Type B pancreatic cell (in vitro differentiated cells): ENCODE measurements at places on chromosomes 4 and X.

GRCh38 chrX:13699183-13699826 lies 10.4 kb downstream of the RAB9A start:
- peaks cover 4% of the 10 kb centered on the region for H3K4me1 ChIP-seq
- peaks cover 18% of the 10 kb centered on the region for H3K36me3 ChIP-seq
- no peaks in the 10 kb centered on the region for H3K27me3 ChIP-seq
- no peak overlapping the region for H3K4me3 ChIP-seq
- no peak overlapping the region for H3K27ac ChIP-seq

- H3K27ac ChIP-seq: no peak overlapping the region
- H3K27me3 ChIP-seq: no peaks in the 10 kb centered on the region
- no peak for DNase-seq
- no peaks in the 10 kb centered on the region for H3K4me1 ChIP-seq
Measured at GRCh38 chrX:538311-538710, 92.3 kb upstream of the SHOX start.

DNA sequence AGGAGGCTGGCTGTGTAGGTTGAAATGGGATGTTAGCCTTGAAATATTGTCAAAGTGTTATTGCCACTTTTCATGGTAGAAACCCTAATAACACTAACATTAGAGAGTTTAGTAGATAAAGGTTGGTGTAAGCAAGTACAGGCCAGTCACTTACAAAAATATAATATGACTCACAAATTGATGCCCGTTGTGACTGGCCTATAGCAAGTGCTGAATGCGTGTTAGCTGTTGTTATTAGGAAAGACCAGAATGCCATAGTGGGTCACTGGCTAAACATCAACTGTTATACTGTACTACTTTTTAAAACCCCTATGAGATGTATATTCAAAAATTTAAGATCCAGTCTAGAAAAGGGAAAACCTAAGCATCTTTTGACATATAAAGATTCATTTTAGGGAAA lies 20.4 kb upstream of the GDPD2 start:
- H3K4me3 ChIP-seq: no peak overlapping the region
- no peaks in the 10 kb centered on the region for H3K36me3 ChIP-seq
- H3K4me1 ChIP-seq: no peaks in the 10 kb centered on the region
- no peaks in the 10 kb centered on the region for H3K27me3 ChIP-seq

DNA sequence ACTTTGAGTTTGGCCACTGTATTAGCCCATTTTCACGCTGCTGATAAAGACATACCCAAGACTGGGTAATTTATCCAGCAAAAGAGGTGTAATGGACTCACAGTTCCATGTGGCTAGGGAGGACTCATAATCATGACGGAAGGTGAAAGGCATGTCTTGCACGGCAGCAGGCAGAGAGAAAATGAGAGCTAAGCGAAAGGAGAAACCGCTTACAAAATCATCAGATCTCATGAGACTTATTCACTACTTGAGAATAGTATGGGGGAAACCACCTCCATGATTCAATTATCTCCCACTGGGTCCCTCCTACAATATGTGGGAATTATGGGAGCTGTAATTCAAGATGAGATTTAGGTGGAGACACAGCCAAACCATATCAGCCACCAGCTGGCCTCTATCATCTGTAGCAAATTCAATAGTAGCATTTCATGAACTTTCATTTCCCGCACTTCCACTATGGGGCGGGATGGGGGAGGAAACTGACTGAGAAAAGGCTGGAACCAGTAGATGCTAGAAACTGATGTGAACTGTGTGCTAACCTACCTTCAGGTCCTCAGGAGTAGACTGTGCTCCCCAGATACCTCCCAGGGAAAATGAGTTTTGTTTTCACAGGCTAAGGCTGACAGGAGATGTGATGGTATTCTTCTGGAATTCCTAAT lies 35.3 kb upstream of the LGI2 start:
- no peak overlapping the region for H3K27ac ChIP-seq
- no peak for DNase-seq
- H3K27me3 ChIP-seq: peaks cover 3% of the 10 kb centered on the region
- no peaks in the 10 kb centered on the region for H3K36me3 ChIP-seq

- H3K27me3 ChIP-seq: no peaks in the 10 kb centered on the region
- peak overlapping the region; percentile 95 for H3K4me3 ChIP-seq
- no peak for DNase-seq
- H3K27ac ChIP-seq: peak overlapping the region; percentile 98
- H3K4me1 ChIP-seq: peaks cover 9% of the 10 kb centered on the region
Measured at GRCh38 chrX:118347131-118347530, 1.2 kb downstream of the WDR44 start.

- H3K4me1 ChIP-seq: peaks cover 6% of the 10 kb centered on the region
- no peaks in the 10 kb centered on the region for H3K27me3 ChIP-seq
- DNase-seq: no peak
- peaks cover 11% of the 10 kb centered on the region for H3K36me3 ChIP-seq
- no peak overlapping the region for H3K4me3 ChIP-seq
- no peak overlapping the region for H3K27ac ChIP-seq
Measured at GRCh38 chrX:44958480-44958879, 85.5 kb downstream of the KDM6A start.

- no peak overlapping the region for H3K27ac ChIP-seq
- no peaks in the 10 kb centered on the region for H3K4me1 ChIP-seq
- H3K27me3 ChIP-seq: no peaks in the 10 kb centered on the region
- H3K4me3 ChIP-seq: no peak overlapping the region
- DNase-seq: no peak
Measured at GRCh38 chrX:19225909-19226308, 103.6 kb upstream of the ADGRG2 start.

DNA sequence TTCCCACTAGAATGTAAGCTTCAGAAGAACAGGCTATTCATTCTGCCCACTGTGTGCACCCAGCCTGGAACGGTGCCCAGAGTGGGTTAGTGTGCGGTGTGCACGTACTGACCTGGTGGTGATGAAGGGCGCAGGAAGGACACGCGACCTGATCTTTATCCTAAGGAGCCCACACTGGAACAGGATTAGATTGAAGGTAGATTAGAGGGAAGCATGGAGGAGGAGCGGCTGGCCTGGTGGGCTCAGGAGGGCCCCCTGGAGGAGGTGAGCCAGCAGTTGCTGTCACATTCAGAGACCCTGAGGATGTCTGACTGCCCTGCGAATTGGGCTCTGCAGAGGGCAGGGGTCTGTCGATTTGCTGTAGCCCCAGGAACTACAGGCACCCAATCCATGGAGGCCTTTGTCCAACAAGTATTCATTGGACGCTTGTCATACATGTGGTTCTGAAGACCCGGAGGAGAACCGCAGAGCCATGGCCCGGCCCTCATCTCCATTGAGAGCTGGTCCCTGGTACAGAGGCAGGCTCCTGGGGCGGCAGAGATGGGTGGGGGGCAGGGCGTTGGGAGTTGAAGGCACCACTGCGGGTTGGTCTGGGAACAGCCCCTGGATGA lies 73.2 kb downstream of the HTRA3 start:
- no peaks in the 10 kb centered on the region for H3K4me1 ChIP-seq
- H3K4me3 ChIP-seq: no peak overlapping the region
- peak; percentile 50 for DNase-seq
